ENCODE measurements at places on chromosomes 12 and 14.

GRCh38 chr14:101442451-101442850 lies 118.8 kb upstream of the DIO3 start:
- DNase-seq: no peak

DNA sequence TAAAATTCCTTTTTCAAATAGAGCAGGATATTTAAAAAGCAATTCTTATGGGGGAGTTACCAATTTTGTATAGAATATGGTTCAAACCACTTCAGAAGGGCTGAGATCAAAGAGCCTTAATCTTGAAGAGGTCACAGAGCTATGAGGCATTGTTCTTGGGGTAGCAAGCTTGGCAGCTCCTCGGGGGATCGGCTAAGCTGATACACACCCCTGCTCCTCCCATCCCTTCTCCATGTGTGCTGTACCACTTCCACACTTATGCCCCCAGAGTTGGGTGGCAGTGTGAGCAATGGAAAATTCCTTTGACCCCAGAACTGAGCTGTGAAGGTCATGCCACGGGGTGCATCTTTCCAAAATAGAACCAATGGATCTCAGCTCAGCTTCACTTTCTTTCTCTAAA lies 15.0 kb upstream of the TMEM30B start:
- DNase-seq: no peak

GRCh38 chr12:104828015-104828414 lies 130.1 kb downstream of the SLC41A2 start:
- no peak for DNase-seq

GRCh38 chr12:113853491-113853890 lies 112.6 kb downstream of the RBM19 start:
- DNase-seq: no peak

GRCh38 chr12:116265351-116266147 lies 11.9 kb downstream of the MED13L start:
- DNase-seq: no peak

GRCh38 chr12:7362734-7363133 lies 58.9 kb downstream of the ACSM4 start:
- DNase-seq: no peak

GRCh38 chr14:93090826-93091555 lies 24.7 kb downstream of the ITPK1 start:
- no peak for DNase-seq

GRCh38 chr12:76375470-76375869 lies 27.3 kb upstream of the BBS10 start:
- no peak for DNase-seq

GRCh38 chr12:121525411-121525810 lies 55.4 kb downstream of the KDM2B start:
- no peak for DNase-seq

GRCh38 chr14:60153991-60154390 lies 11.2 kb downstream of the DHRS7 start:
- DNase-seq: no peak

- DNase-seq: no peak
Observed at GRCh38 chr14:90451443-90451842, 54.6 kb downstream of the CALM1 start.

DNA sequence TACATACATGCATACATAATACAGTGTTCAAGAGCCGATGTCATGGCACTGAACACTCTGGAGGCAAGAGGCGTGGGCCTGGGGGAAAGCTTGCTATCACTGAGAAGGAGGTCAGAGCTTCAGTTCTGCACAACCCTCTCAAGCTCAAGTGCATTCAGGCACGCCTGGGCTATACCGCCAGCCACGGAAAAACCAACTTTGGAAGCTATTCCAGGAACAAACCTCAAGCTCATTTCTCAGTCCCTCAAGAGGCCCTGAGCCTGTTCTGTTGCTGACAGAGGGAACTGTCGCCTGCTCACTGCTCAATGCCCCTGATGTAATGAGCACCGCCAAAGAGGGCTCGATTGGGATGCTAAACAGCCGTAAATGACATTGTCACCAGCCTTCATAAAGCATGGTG lies 9.2 kb downstream of the NOS1 start:
- no peak for DNase-seq

DNA sequence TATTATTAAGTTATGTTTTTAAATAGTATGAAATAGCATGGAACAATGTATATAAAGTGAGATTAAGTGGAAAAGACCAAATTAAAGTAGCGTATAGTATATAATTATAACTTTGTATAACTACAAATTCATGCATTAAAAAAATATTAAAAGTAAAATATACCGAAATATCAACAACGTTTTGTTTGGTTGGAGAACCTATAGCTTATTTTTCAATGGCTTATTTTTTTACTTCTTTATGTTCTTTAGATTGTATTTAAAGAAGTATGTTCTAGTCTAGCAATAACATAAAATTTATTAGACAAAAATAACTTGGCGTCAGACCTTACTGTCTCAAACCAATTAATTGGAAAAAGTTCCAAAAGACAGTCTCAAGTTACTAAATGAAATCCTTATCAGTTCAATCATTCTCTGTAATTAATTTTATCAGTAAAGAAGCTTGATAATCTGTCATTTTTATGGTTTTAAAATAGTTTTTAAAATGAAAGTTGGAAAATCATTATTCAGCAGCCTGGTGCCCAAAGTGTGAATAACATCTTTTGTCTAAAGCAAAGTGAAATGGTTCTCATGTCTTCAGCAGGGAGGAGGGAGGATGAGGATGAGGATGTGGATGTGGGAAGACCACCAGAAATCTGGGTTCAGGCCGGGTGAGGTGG lies 46.7 kb downstream of the IRAK3 start:
- DNase-seq: no peak

DNA sequence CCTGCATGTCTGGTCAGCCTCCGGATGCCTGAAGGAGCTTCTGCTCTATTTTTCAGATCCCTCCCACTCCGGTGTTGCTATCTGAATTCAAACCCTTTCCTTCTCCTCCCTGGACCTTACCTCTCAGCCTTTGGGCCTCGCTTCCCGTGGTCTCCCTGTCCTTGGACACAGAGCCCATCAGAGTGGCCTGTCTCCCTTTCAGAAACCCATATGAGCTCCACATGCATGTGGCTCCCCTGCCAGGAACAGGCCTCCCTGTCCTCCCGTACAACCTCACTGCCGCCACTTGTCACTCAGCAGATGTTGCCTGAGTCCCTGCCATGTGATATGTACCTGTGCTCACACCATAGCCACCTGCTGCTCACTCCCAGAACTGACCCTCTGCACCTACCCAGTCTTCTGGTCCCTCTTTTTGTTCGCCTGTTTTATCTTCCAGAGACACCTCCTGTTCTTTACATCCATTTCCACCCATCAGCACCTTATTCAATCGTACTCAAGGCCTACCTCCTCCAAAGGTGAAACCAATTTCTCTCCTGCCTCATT lies 182.5 kb downstream of the ZFP36L1 start:
- no peak for DNase-seq

GRCh38 chr14:77124345-77125280 lies 17.0 kb downstream of the ZDHHC22 start:
- peak; percentile 1 for DNase-seq

- DNase-seq: peak; percentile 51
Observed at GRCh38 chr12:55996201-55996714, 818 bp upstream of the SUOX start.

DNA sequence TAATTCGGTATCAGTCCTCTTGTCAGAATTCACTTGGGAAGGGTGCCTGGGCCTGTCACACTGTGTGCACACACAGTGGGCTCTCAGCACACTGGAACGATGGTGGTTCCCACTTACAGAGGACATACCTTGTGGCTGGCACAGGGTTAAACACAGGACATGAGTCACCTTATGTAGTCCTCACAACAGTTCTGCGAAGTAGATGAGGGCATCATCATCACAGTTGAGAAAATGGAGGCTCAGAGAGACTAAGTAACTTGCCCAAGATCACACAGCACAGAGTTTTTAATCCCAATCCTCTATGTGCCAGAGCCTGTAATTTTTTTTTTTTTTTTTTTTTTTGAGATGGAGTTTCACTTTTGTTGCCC lies 90.7 kb downstream of the NINJ2 start:
- DNase-seq: no peak

- DNase-seq: no peak
Observed at GRCh38 chr14:63432228-63432627, 110.9 kb downstream of the PPP2R5E start.

DNA sequence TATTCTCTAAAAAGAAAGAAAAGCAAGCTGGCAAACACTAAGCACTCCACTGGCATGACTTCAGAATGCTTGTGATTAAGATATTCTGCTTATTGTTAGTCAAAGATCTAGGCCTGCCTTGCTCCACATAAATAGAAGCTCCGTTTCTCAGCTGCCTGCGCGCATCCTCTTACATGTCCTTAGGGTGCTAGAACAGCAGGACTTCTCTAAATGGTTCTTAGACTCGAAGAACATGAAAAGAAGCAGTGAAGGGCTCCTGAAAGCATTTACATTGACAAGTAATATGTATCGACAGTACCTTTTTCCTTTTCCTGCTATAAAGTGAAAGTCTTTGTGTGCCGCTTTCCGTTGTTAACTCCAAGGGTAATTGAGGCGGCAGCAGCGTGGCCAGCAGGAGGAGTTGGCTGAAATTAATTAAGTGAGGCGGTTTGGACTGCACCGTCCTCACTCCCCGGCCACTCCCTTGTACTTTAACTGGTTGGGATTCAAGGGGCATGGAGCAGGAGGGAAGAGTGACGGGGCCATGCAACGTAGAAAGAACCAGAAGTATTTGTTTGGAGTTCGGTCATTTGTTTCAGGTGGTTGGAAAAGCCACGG lies 34.2 kb upstream of the OTX2 start:
- no peak for DNase-seq

- no peak for DNase-seq
Observed at GRCh38 chr14:95655461-95655860, 30.8 kb upstream of the TCL1B start.

DNA sequence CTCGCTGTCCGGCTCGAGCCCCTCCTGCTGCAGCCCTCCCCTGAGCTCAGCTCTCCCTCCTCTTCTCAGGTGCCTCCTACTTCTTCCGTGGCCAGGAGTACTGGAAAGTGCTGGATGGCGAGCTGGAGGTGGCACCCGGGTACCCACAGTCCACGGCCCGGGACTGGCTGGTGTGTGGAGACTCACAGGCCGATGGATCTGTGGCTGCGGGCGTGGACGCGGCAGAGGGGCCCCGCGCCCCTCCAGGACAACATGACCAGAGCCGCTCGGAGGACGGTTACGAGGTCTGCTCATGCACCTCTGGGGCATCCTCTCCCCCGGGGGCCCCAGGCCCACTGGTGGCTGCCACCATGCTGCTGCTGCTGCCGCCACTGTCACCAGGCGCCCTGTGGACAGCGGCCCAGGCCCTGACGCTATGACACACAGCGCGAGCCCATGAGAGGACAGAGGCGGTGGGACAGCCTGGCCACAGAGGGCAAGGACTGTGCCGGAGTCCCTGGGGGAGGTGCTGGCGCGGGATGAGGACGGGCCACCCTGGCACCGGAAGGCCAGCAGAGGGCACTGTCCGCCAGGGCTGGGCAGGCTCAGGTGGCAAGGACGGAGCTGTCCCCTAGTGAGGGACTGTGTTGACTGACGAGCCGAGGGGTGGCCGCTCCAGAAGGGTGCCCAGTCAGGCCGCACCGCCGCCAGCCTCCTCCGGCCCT lies 22.8 kb downstream of the MMP17 start:
- DNase-seq: no peak

DNA sequence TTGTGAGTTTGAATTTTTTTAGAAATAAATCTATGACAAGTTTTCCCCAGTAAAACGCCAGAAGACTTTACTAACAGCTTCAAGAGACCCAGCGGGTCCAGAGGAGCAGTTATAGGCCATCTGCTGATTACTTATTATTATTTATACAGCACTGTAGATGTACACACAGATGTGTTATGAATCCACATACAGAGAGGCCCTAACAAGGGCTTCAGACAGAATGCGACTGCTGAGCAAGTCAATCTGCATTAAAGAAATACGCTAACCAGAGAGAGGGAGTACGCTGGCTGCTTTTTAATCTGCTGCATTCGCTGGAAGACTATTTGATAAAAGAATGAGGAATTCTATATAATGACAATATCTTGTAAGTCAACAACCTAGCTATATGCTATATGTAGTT lies 32.5 kb downstream of the ATF7 start:
- DNase-seq: no peak

- DNase-seq: no peak
Observed at GRCh38 chr14:46368275-46368674, 283.3 kb downstream of the RPL10L start.

- no peak for DNase-seq
Observed at GRCh38 chr12:82690006-82690405, 3.3 kb downstream of the TMTC2 start.

DNA sequence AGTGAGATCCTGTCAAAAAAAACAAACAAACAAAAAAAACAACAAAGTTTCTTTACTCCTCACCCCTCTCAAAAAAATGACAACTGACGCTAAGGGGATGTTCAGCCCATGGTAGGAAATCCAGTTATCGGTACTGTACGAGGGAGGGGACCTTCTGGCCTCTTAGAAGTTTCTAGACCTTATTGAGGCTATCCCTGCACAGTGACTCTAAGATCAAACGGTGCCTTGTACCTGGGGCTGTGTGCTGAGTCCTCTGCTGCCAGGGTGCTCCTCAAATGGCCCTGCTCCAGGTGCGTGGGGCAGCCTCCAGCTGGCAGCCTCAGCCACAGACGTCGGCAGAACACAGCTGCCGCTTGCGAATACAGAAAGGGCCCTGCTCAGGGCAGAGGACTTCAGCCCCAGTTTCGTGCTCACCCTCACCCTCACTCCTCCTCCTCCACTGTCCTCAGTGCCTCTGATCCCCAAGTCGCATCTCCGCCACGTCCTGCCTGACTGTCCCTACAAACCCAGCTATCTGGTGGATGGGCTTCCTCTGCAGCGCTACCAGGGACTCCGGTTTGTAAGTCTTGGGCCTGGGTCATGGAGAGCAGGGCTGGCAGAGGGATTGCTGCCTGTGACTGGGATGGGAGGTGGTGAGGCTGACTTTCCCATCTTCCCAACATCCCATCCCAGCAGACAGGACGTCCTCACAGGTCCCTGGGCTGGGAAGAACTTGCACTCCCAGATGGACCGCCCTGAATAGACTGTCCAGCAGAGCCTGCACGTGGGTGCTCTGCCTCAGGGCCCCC lies 90.9 kb downstream of the B4GALNT3 start:
- DNase-seq: no peak

- DNase-seq: peak; percentile 20
Observed at GRCh38 chr12:49098035-49098451, 3.4 kb upstream of the DHH start.

GRCh38 chr12:9776781-9777180 lies 16.1 kb upstream of the CD69 start:
- no peak for DNase-seq

Data from fibroblast of the conjunctiva (primary cell).